ENCODE measurements at places on chromosomes 3 and 15.
A peak's percentile ranks its signal among the peaks of the same experiment; 100 is the strongest.

- DNase-seq, result no peak
Observed at GRCh38 chr15:32641517-32642059, at the start of gene SCG5. Gene SCG5, plus strand, starts transcription at chr15:32641710. Its CDS starts 1,883 bp downstream, at chr15:32643593.

GRCh38 chr3:54533856-54534255 is 394.0 kb downstream of the LRTM1 start:
- DNase-seq, result no peak

- DNase-seq, result no peak
Observed at GRCh38 chr3:143314251-143315093, 194.9 kb downstream of the CHST2 start.

GRCh38 chr3:144810160-144810559 is 838.5 kb downstream of the DIPK2A start:
- no peak for DNase-seq

DNA sequence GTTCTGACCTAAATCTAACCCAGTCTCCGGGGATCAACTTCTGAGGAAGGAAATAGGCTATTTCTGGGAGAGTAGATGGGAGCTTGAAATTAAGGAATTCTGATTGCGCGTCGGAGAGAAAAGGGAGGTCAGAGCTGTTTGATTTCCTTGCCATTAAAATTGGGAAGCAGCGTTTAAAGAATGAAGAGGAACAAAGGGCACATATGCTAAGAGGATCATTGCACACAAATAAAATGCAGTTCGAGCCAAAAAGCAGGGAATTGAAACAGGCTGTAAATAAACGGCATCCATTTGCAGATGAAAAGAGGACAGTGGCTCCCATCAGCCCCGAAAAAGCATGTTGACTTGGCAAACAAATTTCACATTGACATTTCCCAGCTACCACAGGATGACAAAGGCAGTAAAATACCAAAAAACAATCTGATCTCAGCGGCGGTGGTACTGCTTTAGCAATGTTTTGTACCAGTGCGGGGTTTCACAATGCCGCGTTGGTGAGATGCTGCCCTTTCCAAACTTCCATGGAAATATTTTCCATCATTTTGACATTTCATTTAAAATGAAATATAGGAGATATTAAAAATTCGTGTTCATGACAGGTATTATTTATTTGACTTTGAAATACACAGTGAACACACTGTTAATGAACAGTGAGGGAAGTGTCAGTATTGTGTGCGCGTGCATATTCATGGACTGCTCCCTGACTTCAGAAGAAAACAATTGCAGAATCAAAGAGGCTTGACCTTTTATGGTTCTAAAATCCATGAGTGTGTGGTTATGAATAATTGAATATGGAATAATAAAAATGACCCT is 108.8 kb downstream of the SQOR start:
- DNase-seq, result no peak

- no peak for DNase-seq
Observed at GRCh38 chr3:52367891-52368880, 52.1 kb downstream of the DNAH1 start.

- no peak for DNase-seq
Observed at GRCh38 chr15:47717036-47717612, at the start of gene SEMA6D. Gene SEMA6D, plus strand, starts transcription at chr15:47717505. Its CDS starts 42,294 bp downstream, at chr15:47759799.

- no peak for DNase-seq
Observed at GRCh38 chr3:193149998-193150397, 91.0 kb upstream of the PLAAT1 start.

- no peak for DNase-seq
Observed at GRCh38 chr3:31322460-31322859, 210.3 kb upstream of the STT3B start.

GRCh38 chr3:134486577-134487041 is 752 bp downstream of the CEP63 start:
- DNase-seq, result peak; percentile 44

GRCh38 chr3:48567090-48567489 is 3.5 kb upstream of the UCN2 start:
- no peak for DNase-seq

GRCh38 chr15:50676799-50677483 is 9.7 kb downstream of the TRPM7 start:
- no peak for DNase-seq

- DNase-seq, result no peak
Observed at GRCh38 chr15:88564741-88565140, 18.3 kb upstream of the DET1 start.

GRCh38 chr3:187973977-187974870 is 179.7 kb upstream of the LPP start:
- DNase-seq, result peak; percentile 59

All from CD4-positive, alpha-beta T cell treated with Interferon alpha-2 for 1 hour (primary cell).